ENCODE measurements at places on chromosomes 11 and 22.

- peaks cover 13% of the 10 kb centered on the region for H3K36me3 ChIP-seq
- H3K4me1 ChIP-seq = no peaks in the 10 kb centered on the region
- no peaks in the 10 kb centered on the region for H3K27me3 ChIP-seq
- DNase-seq = no peak
- no peak overlapping the region for H3K27ac ChIP-seq
Measured at GRCh38 chr11:110250168-110250567, 46.2 kb downstream of the RDX start.

DNA sequence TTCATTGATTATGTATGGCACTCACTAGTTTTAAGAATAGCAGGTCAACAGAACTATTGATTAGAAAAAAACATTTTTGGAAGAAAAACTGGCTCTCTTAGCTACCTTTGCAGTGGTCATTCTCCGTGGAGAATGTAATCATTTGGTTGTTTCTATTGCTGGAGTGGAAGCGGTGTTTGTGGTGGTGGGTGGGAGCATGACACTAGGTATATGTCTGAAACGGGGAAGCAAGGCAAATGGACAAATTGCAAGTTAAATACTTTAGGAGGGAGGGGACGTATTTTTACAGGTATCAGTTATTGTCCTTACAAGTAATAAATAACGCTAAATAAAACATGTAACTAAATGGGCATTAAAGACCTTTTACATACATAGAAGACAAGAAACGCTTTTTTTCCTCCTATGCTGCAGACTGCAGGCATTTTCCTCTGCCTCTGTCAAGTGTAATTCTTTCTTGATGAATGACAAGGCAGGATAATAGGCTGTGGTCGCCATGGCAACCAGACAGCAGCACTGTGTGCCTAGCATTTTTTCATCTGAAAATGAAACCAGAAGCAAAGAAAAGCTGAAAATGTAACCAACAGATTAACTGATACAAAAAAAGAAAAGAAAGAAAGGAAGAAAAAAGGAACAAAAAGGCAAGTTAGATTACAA is 46.2 kb downstream of the BLID start:
- no peaks in the 10 kb centered on the region for H3K4me1 ChIP-seq
- peaks cover 3% of the 10 kb centered on the region for H3K27me3 ChIP-seq
- no peak overlapping the region for H3K4me3 ChIP-seq
- no peaks in the 10 kb centered on the region for H3K36me3 ChIP-seq

DNA sequence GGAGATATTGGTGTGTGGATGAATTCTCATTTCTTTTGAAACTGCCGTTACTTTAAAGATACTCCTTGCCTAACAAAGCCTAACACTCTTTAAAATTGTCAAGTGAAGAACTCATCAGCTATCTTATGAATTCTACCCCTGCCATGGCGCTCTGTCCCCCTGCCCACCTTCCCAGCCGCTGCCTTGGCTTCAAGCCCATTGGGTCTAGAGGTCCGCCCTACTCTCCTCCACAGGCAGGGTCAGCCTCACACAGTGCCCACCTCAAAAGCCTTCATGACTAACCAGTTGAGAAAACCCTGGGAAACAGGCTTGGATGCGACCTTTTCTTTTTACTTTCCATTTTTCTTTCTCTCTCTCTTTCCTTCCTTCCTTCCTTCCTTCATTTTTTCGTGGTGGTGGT is 128.6 kb downstream of the RRAS2 start:
- peaks cover 18% of the 10 kb centered on the region for H3K27me3 ChIP-seq
- no peak overlapping the region for H3K4me3 ChIP-seq
- H3K27ac ChIP-seq = no peak overlapping the region
- H3K4me1 ChIP-seq = peaks cover 2% of the 10 kb centered on the region
- H3K36me3 ChIP-seq = peaks cover 1% of the 10 kb centered on the region

DNA sequence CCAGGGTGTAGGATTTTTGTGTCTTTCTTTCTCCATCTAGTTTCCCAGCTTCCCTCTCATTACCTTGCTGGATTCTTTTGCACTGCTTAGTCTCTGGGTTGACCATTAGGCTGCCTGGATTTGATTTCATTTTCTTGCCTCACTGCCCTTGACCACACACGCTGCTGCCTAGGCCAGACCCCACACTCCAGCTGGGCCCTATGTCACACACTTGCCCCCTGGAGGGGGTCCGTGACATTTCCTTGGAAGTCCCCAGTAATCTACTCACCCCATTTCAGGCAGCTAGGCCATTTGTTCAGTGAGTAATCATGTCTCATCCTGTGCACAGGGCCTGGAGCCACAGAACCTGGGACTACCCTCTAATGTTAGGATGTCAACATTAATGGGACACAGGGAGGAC is 81.9 kb upstream of the SPON1 start:
- H3K4me3 ChIP-seq = no peak overlapping the region
- H3K27ac ChIP-seq = peak overlapping the region; percentile 19
- H3K36me3 ChIP-seq = no peaks in the 10 kb centered on the region

- H3K4me1 ChIP-seq = peaks cover 4% of the 10 kb centered on the region
- peaks cover 4% of the 10 kb centered on the region for H3K27me3 ChIP-seq
- no peak overlapping the region for H3K4me3 ChIP-seq
- no peak for DNase-seq
- H3K27ac ChIP-seq = no peak overlapping the region
Measured at GRCh38 chr11:64378335-64378880, 19.4 kb downstream of the RPS6KA4 start.

- no peaks in the 10 kb centered on the region for H3K4me1 ChIP-seq
- no peaks in the 10 kb centered on the region for H3K36me3 ChIP-seq
- H3K27ac ChIP-seq = no peak overlapping the region
- H3K27me3 ChIP-seq = peaks cover 11% of the 10 kb centered on the region
Measured at GRCh38 chr11:114762408-114762807, 84.1 kb downstream of the NXPE2 start.

DNA sequence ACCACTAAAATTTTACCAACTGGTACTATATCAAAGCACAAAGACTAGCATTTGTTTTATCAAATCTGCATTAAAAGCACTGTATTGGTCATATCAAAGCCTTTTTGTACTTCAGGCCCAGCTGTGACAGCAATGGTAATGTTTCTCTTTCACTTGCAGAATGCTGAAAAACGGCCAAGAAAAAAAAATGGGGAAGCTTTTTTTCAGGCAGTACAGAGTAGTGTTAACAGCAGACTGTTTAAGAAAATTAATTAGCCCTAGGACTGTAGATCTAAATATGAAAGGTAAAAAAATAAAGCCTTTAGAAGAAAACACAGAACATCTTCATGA is 33.3 kb downstream of the DENND5A start:
- H3K27me3 ChIP-seq = no peaks in the 10 kb centered on the region
- H3K36me3 ChIP-seq = peaks cover 3% of the 10 kb centered on the region
- peak overlapping the region; percentile 58 for H3K4me3 ChIP-seq
- H3K4me1 ChIP-seq = peaks cover 6% of the 10 kb centered on the region
- H3K27ac ChIP-seq = peak overlapping the region; percentile 46

DNA sequence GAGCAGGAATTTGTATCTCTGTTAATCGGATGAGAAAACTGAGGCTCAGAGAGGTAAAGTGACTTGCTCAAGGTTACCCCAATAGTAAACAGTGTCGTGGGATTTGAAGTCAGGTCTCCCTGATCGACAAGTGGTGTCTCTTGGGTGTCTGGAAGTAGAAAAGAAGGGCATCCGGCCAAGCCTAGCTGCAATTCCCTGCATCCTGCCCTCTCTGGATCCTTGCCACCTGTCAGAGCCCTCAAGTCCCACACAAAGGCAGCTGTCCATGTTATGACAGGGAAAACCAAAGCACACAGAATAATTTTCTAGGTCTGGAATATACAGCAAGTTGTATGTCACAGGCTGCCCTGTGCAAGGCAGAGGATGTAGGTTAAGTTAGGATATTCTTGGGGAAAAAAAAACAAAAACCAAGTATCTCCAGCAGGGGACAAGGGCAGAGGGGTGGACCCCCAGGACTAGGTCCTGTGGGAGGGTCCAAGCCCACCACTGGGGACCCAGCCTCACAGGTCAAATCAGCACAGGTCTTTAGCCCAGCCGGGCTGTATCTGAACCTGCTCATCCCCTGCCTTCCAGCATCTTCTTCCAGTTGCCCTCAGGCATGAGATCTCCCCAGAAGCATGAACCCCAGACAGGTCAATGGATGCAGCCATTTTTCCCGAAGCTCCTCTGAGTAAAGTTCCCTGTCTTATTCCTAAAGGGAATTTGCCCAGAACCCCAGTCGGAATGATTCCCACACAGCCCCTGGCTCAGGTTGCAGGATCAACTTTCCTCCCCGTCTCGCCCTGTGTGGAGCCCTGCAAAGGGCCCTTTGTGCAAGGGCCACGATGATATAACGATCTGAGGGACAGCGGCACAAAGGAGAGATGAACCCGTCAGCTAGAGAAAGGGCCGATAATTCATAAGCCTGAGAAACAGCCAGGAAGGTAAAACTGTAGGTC is 15.0 kb downstream of the USH1C start:
- H3K36me3 ChIP-seq = no peaks in the 10 kb centered on the region
- H3K27ac ChIP-seq = no peak overlapping the region
- peaks cover 10% of the 10 kb centered on the region for H3K27me3 ChIP-seq
- DNase-seq = no peak

DNA sequence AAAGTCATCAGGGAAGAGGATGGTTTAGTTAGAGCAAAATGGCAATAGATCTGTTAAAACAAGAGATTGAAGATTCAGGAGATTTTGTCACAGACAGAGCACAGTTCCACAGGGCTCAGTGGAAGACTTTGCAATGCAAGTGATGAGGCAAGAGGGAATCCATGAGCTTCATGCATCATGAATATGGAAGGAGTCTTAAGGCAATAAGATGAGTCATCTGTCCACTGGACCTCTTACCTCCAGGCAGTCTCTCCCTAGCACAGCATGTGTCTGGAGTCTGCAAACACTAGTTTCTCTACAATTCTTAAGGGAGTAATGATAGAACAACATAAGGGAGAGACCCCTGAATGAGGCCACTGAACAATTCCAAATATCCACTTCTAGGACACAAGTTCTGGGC is 245.7 kb downstream of the NXPE2 start:
- no peak for DNase-seq
- H3K4me3 ChIP-seq = no peak overlapping the region
- no peak overlapping the region for H3K27ac ChIP-seq
- peaks cover 1% of the 10 kb centered on the region for H3K27me3 ChIP-seq
- no peaks in the 10 kb centered on the region for H3K4me1 ChIP-seq
- no peaks in the 10 kb centered on the region for H3K36me3 ChIP-seq

DNA sequence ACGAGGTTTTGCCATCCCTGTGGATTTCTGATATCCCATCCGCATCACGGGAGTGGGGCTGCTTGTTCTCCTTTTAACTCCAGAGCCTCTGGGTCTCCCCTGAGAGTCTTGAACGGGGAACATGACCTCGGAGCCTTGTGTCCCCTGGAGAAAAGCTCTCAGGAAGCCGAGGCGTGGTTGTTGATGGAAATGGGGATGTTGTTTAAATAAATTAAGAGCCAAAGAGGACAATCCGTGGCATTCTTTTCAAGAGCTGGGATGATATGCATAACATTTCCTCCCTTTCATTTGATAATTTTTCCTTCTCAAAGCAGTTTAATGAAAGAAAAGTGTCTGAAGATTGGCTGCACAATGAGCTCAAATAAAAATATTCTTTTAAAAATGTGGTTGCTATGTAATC is 14.2 kb downstream of the TSPAN18 start:
- no peak overlapping the region for H3K27ac ChIP-seq
- DNase-seq = no peak
- H3K36me3 ChIP-seq = peaks cover 2% of the 10 kb centered on the region
- H3K4me3 ChIP-seq = no peak overlapping the region

DNA sequence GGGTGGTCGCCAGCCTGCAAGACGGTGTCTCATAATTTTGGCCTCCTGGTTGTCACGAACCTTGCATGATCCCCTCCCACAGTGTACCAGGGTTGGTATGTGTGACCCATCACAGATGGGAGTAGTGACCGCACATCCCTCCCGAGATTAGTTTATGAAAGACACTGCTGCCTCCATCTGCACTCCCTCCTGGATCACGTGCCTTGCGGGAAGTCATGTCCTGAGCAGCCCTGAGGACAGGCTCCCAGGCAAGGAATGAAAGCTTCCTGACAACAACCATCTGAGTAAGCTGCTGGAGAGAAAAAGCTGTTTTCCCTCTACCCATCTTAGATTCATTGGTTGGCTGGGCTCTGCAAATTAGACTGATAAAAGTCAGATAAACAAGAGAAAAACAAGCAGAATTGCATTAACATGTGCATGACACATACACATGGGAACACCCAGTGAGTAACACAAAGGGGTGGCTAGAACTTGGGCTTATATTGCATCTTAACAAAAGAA is 14.4 kb upstream of the PAMR1 start:
- H3K4me3 ChIP-seq = no peak overlapping the region
- no peaks in the 10 kb centered on the region for H3K36me3 ChIP-seq
- no peak overlapping the region for H3K27ac ChIP-seq
- DNase-seq = no peak

DNA sequence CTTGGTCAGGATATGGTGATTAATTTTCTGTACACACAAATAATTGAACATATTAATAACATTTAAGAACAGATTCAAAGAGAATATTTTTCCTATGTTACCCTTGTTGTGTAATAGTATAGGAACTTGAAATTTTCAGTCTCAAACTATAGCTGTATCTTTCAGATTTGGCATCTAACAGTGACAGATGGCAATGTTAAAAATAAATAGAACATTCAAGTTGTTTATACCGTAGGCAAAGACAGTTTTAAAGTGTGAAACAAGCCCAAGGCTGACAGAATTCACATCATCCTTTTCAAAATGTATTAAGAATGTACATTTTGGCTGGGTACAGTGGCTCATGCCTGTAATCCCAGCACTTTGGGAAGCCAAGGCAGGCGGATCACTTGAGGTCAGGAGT is 92.6 kb upstream of the TP53AIP1 start:
- DNase-seq = no peak
- H3K27ac ChIP-seq = no peak overlapping the region
- H3K27me3 ChIP-seq = peaks cover 2% of the 10 kb centered on the region
- no peaks in the 10 kb centered on the region for H3K4me1 ChIP-seq
- no peak overlapping the region for H3K4me3 ChIP-seq
- H3K36me3 ChIP-seq = no peaks in the 10 kb centered on the region

- peaks cover 20% of the 10 kb centered on the region for H3K27me3 ChIP-seq
- H3K4me3 ChIP-seq = no peak overlapping the region
- H3K27ac ChIP-seq = no peak overlapping the region
- H3K4me1 ChIP-seq = no peaks in the 10 kb centered on the region
Measured at GRCh38 chr11:45607995-45608394, 57.4 kb downstream of the CHST1 start.

DNA sequence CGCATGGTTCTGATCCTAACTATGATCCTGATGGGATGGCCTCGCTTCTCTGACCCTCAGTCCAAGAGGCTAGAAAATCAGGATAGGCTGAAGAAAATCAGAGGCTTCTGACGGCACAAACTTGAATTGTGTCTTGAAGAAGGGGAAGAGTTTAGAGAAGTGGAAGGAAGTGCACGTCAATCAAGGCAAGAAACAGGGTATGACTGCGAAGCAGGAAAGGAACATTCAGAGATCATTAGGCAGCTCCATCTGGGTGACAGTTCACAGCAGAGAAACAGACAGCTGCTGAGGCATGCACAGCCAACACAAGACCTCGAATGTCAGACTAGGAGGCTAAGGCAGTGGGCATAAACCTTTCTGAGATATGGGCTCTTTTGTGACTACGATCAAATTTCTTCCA is 29.3 kb downstream of the CLPB start:
- DNase-seq = no peak
- peaks cover 26% of the 10 kb centered on the region for H3K36me3 ChIP-seq
- peaks cover 16% of the 10 kb centered on the region for H3K4me1 ChIP-seq

GRCh38 chr11:79538775-79539174 is 97.9 kb upstream of the TENM4 start:
- no peak for DNase-seq
- H3K27me3 ChIP-seq = peaks cover 15% of the 10 kb centered on the region
- H3K27ac ChIP-seq = no peak overlapping the region
- no peaks in the 10 kb centered on the region for H3K4me1 ChIP-seq

Measured in memory B cell (primary cell).